ENCODE measurements at places on chromosomes 2 and 18.

DNA sequence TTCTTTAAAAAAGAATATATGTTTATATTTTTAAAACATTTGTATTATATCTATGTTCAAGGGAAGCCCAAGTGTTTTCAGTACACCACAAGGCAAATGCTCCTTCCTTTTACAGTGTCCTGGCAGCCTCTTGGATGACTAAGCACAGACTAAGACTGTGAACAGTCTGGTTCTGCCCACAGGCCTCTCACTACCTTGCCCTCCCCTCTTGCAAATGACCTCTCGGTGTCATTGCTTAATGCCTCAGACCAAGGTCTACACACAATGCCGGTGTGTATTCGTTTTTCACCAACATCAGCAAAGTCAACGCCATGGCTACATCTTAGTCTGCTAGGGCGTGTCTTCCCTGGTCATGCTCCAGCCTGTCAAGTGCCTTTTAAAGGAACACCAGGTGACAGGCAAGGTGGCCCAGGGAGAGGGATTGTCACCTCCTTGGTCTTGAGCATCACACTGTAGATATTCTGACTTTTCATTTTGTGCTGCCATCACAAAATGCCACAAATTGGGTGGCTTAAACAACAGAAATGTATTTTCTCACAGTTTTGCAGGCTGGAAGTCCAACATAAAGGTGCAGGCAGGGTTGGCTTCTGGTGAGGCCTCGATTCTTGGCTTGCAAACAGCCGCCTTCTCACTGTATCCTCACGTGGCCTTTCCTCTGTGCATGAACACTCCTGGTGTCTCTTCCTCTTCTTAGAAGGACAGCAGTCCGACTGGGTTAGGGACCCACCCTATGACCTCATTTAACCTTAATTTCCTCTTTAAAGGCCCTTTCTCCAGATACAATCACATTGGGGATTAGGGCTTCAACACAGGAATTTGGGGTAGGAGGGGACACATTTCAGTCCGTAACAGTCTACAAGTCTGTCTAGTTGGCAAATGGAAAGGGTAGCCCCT lies 266.5 kb downstream of the KLHL29 start:
- DNase-seq, result peak; percentile 93

DNA sequence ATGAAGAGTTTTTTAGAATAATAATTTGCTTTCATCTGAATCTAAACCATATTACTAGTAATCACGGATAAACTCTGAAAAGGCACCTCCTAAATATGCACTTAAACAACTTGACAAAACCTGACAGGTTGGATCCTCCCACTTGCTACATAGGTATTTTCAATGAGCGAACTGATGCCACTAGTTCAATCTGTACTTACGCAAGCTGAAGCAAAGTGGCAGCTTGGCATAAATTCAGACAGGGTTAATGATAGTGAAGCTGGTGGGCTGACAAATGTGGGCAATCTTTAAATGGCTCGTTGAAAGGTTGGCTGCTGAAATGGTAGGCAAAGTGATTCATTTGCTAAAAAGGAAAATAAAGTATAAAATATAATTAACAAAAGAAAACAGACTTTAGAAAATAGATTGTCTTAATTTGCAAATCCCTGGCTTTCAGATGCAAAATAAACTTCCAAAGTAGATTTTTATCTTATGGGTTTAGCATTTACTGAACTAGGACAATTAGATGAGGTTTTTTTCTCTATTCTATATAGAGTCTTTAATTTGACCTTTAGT lies 1713.5 kb upstream of the SLC39A10 start:
- DNase-seq, result no peak

DNA sequence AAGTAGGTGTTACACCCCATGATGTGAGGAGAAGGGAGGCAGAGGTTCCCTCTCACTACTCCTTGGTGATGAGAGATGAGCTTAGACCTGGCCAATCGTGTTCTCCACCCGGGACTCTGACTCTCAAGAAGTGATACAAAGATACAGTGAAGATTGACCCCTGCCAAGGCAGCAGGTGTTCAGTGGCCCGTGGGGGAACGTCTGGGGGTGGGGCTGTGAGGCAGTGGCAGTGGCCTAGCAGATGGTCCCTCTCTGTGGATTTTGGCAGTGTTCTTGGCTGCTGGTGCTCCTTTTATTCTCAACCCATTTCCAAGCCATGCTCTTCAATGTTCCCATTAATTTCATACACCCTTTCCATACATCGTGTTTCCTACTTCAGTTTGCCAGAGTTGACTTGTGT lies 120.4 kb upstream of the NEDD4L start:
- DNase-seq, result no peak

DNA sequence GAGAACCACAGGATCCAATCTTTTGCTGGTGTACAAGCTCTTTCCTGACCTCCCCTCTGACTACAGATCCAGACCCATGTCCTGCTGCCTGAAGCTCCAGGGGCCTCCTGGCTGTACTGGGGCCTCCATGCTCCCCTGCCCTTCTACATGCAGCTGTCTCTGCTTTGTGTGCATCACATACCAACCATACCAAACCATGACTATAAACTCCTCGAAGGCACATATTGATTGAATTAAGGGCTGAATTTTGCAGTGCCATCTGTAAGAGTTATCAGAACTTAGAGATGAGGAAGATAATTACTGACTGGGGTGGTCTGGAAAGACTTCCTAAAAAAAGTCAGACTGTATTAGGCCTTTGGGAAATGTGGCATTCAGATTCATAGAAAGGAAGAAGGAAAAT lies 139.9 kb upstream of the CXCR4 start:
- DNase-seq, result no peak

DNA sequence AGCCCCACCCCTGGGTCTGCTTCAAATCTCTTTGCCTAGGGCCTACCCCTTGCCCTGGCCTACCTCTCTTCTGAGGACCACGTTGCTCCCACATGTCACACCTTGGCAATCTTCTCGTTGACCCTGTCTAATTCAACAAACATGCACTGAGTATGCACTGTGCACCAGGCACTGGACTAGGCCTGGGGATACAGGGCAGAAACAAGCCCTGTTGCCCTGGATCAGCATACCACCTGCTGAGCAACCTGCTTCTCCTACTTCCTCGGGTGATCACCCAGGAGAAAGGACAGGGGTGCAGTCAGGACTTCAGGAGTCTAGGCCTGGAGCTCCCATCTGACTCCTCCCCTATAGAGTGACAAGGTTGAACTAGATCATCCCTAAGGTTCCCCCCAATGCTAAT lies 9.7 kb downstream of the WNT10A start:
- no peak for DNase-seq

DNA sequence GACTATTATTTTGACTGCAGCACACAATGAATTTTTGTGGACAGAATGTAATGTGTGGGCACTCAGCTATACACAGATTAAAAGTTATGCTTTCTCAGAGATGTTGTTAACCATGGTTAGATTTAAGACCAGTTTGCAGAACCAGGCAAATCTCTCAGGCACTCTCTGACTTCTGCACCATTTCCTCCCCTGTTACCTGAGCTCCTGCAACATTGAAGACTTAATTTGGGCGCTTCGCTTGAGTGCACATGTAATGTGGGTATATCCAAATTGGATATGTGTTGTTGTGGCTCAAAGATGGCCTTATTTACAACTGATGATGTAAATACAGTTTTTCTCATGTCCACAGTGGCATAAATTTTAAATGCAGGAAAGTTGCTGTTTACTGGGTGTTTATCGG lies 469.4 kb downstream of the PTPRM start:
- no peak for DNase-seq

DNA sequence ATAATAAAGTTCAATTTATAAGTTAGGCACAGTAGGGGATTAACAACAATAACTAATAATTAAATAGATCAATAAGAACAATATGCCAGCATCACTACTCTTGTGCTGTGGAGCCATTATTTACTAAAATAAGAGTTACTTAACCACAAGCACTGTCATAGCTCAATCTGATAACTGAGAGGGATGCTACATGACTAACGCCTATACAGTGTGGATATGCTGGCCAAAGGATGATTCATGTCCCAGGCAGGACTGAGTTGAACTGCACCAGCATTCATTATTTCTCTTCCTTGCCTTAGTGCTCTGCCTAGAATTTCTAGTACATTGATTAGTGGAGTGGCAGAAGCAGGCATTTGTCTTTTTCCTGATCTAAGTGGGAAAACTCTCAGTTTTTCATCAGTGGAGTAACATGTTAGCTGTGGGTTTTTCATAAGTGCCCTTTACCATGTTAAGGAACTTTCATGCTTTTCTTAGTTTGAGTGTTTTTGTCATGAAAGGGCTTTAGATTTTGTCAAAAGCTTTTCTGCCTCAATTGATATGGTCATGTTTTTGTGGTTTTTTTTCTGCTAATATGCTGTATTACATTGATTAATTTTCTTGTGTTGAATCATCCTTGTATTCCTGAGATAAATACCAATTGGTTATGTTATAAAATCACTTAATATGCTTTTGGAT lies 21.7 kb downstream of the KIAA1328 start:
- peak; percentile 79 for DNase-seq

- DNase-seq, result no peak
Measured at GRCh38 chr2:64624862-64625261, 28.9 kb downstream of the SERTAD2 start.

GRCh38 chr18:49690312-49690711 lies 123.0 kb downstream of the ACAA2 start:
- DNase-seq, result peak; percentile 98

- DNase-seq, result no peak
Measured at GRCh38 chr18:35050705-35051195, 9.5 kb downstream of the MAPRE2 start.

DNA sequence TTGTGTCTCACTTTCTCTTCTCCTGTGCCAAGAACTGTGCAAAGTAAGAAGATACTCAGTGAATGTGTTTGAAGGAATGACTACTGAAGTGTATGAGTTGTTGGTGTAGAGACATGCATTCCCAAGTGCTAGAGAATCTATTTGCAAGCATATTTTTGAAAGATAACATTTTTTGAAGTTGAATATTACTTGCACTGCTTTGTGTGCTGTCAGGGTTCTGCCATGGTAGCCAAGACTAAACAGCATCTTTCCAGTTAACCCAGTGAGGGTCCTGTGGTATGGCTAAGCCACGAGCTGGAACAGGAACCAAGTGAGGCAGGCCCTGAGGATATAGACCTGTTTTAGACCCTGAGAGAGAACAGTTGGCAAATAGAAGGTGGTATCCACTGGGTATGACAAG lies 35.2 kb upstream of the EFEMP1 start:
- DNase-seq, result no peak

- DNase-seq, result peak; percentile 64
Measured at GRCh38 chr2:240921311-240921994, 15.3 kb downstream of the CROCC2 start.

DNA sequence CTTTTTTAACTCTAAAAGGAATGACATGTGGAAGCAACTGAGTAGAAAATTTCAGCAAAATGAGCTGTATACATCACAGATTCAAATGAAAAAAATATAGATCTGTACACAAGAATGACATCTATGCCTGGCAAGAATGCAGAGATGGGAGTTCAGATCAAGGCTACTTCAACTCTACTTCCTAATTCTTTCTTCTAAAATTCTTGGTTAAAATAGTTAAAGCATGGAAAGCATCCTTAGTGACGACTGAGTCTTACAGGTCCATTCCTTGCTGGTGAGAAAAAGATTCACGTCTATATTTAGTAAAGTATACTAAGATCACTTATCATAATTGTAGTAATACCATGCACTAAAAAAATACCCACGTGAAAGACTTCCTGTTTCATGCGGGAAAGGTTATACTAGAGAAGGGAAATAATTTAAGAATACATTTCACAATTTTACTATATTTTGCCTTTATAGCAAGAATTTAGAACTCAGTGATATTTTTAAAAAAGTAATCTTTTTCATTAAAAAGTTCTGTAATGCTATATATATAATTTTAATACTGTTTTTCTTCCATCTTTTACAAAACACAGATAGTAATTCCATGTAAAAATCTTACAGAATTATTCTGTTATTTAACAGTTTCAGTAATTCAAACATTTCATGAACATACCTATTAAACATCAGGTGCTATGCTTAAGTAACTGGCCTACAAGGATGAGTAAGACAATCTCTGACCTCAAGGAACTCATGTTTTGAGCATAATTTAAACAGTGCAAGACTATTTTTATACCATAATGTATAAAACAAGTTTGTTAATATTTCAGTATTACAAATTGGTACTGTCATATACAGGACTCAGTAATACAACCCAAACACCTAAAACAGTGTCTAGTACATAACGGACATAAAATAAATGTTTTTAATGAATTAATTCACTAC lies 159.6 kb downstream of the BAZ2B start:
- no peak for DNase-seq

GRCh38 chr18:32775628-32776027 lies 2.8 kb upstream of the KLHL14 start:
- DNase-seq, result no peak

GRCh38 chr2:219929835-219930234 lies 302.4 kb downstream of the SLC4A3 start:
- no peak for DNase-seq

DNA sequence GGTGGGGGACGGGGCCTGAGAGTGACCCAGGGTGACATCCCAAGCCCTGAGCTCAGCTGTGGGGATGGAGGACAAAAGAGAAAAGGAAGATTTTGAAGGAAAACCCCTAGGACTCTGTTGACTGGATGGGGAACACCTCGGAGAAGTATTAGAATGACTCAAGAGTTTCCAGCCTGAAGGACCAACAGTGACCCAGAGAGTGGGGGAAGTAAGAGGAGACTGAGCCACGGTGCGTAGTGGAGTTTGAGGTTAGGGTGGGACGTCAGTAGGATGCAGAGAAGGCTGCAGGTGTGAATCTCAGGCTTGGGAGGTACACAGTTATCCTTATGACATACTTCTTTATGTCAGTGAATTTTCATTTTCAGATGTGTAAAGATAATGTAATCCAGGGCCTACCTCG lies 119.5 kb downstream of the NCK2 start:
- DNase-seq, result no peak

DNA sequence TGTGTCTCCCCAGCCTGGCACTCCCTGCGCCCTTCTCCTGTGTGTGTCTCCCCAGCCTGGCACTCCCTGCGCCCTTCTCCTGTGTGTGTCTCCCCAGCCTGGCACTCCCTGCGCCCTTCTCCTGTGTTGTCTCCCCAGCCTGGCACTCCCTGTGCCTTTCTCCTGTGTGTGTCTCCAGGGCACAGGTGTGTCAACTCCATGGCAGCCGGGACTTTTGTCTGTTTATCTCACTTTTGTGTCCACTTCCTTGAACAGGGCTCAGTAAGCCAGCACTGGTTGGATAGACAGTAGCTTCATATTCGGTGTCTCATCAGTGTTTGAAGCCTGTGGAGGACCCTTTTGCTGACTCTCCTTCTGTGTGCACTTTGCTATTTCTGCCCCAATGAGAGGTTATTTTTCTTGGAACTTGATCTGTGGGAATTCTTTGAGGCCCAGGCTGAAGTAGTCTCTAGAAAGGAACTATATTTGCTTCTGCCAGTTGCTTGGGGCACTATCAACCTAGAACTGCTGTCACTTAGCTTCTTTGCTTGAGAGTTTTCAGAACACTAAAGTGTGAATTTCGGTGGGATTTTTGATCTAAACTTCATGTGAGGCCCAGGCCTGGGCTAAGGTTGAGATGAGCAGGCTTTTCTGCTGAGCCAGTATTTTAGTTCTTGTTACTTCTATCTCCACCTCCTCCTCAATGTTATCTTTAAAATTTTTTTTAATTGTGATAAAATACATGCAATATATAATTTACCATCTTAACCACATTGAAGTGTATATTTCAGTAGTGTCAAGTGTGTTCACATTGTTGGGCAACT lies 8.3 kb upstream of the ASB1 start:
- DNase-seq, result no peak

GRCh38 chr18:77343846-77344510 lies 94.3 kb downstream of the GALR1 start:
- no peak for DNase-seq
